ENCODE measurements at places on chromosomes 5 and 9.

- DNase-seq, result no peak
Observed at GRCh38 chr5:14242871-14243383, 99.8 kb downstream of the TRIO start.

DNA sequence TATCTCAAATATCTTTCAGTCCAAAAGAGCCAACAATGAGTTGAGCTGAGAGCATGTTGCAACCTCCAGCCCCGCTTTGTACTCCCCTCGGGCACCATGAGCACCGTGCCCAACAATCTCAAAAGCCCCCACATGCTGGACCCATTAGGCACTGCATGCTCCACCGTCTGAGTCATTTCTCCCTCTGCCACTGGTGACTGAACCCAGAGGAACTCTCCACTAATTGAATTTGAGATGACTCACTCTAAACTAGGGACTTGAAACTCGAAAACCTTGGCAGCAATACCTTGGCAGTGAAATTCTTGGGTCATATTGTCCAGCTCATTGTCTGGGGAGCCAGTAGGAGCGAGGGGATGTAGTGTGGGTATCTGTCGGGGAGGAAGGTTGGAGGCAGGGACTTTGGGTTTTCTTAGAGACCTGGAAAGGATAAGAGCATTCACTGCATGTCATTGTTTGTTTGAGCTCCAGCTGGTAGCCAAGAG lies 49.9 kb upstream of the SLIT3 start:
- no peak for DNase-seq

- no peak for DNase-seq
Observed at GRCh38 chr9:74771262-74771585, 116.5 kb downstream of the TRPM6 start.

DNA sequence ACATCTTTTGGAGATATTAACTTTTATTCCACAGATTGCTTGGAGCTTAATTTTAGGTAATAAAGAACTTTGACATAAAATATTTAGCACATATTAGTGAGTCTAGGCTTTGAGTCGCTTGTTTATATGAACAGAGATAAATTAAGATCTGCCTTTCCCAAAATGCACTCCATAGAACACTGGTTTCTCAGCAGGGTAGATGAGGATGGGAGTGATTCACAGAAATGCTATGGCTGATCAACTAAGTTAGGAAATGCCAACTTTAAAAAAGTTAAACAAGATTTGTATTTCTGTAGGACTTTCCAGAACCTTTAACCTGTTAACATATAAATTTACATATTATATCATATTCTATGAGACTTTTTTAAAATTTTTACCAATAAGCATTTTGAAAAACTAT lies 65.2 kb downstream of the STARD4 start:
- DNase-seq, result no peak

GRCh38 chr5:155689406-155689805 lies 637.6 kb upstream of the SGCD start:
- DNase-seq, result no peak

DNA sequence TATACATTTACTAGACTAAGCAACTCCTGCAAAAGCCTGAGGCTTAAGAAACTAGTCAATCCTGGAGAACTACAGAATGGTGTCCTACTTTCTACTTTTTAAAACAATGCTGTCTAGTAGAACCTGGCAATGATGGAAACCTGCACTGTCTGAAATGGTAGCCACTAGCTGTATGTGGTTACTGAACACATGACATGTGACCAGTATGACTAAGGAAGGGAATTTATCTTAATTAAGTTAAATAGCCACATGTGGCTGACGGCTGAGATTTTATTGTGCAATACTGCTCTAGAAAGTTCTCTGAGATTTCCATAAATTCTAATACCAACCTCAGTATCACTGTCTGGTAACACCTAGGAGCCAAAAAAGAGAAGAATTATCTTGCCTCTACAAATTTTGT lies 44.9 kb upstream of the RAPGEF6 start:
- no peak for DNase-seq

GRCh38 chr5:179123109-179123426 lies 62.9 kb downstream of the ZNF354C start:
- no peak for DNase-seq

DNA sequence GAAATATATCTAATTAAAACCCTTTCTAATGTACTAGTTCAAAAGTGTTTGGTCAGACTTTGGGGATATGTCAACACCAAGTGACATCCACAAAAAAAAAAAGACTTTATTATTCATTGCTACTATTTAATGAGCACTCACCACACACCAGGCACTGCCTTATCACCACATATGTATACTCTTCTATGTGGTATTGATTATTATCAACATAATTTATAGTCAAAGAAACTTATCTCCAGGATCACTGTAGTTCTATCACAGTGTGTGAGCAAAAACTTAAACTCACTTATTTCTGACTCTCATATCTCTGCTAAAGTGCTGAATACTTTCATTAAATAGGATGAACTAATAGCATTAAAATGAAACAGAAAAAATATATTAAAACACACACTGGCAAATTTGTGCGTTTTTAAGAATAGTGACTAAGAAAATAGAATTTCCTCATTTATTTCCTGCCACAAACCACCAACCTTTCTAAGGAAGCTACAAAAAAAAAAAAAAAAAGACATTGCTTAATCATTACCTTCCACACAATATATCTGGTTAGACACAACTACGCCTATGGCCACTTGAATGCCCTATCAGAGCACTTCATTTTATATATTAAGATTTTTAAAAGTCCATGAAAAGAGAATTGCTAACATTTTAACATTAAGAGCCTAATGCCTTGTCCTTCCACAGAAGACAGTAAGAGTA lies 12.8 kb downstream of the SLCO4C1 start:
- no peak for DNase-seq

- DNase-seq, result peak; percentile 86
Observed at GRCh38 chr5:159471904-159472303, 141.6 kb upstream of the IL12B start.

GRCh38 chr9:130963337-130963908 lies 24.4 kb upstream of the FIBCD1 start:
- no peak for DNase-seq

GRCh38 chr5:144463481-144464223 lies 293.0 kb downstream of the KCTD16 start:
- no peak for DNase-seq

DNA sequence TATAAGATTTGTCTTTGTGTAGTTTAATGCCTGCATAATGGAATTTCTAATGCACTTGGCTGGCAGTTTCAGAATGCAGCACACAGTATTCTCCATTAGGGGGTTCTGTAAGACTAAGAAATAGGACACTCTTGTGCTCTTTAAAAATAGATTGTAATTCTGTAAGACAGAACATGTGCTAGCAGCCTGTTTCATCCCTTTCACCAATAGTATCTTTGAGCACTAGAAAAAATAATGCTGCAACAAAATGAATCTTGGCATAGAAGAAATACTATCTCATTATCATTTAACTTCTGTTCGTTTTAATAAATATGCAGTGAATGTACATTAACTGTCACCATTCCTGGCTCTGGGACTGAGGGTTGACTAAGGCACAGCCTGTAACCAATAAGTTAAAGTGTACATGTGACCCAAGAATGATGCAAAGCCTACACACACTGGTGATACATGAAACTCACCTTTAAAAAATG lies 23.8 kb upstream of the ZNF622 start:
- no peak for DNase-seq

DNA sequence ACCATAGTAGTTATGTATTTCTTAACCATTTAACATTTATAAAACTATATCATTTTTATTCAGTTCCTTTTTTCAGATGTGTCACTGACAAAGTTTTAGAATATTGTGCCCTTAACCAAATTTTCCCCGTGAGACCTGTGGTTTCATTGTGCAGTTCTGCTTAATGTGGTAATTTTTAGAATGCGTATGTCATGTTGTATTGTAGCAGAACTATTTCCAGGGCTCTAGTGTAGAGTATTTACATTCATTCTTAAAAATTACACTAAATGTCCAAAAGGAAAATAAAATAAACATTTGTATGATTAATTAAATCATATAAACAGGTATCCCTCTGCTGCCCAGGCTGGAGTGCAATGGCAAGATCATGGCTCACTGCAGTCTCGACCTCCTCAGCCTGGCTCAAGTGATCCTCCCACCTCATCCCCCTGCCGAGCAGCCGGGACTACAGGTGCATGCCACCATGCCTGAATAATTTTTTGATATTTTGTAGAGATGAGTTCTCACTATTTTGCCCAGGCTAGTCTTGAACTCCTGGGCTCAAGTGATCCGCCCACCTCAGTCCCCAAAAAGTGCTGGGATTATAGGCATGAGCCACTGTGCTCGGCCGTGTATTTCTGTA lies 15.4 kb downstream of the SERINC5 start:
- DNase-seq, result no peak

GRCh38 chr5:159671886-159672285 lies 244.4 kb upstream of the ADRA1B start:
- no peak for DNase-seq

- DNase-seq, result no peak
Observed at GRCh38 chr5:151202381-151203139, 21.3 kb downstream of the CCDC69 start.

- no peak for DNase-seq
Observed at GRCh38 chr5:13780081-13780480, 164.4 kb downstream of the DNAH5 start.

DNA sequence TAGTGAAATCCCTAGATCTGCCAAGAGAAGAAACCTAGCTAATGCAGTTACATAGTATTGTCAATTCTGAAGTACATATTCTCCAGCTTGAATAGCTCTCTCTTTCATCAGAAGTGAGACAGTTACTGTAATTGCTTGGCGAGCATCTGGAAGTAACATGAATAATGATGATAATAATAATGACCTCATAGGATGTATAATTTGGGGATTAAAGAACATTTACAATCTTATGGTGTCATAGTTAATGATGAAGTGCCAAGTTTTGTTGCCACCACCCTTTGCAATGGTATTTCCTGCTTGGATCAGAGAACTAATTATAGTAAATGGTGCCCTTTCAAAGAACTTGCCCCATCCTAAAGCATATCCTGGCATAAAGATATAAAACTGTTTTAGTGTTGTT lies 201.4 kb downstream of the ADAMTSL1 start:
- no peak for DNase-seq

GRCh38 chr5:137595396-137596079 lies 96.4 kb upstream of the SPOCK1 start:
- no peak for DNase-seq

DNA sequence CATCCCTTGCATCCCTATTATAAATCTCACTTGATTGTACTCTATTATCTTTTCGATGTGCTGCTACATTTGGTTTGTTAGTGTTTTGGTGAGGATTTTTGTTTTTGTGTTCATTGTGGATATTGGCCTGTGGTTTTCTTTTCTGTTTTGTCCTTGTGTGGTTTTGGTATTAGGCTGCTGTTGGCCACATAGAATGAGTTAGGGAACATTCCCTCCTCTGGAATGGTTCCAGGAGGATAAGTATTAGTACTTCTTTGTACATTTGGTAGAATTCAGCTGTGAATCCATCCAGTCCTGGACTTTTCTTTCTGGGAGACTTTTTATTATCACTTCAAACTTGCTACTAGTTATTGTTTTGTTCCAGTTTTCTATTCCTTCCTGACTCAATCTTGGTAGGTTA lies 287.2 kb downstream of the CWC27 start:
- DNase-seq, result no peak

GRCh38 chr9:82457298-82457697 lies 468.7 kb downstream of the SPATA31D1 start:
- DNase-seq, result no peak

GRCh38 chr5:126793097-126793496 lies 16.2 kb downstream of the LMNB1 start:
- no peak for DNase-seq

Data from right hindlimb (tissue), 1 donor.